ENCODE measurements at places on chromosomes 5 and 9.

DNA sequence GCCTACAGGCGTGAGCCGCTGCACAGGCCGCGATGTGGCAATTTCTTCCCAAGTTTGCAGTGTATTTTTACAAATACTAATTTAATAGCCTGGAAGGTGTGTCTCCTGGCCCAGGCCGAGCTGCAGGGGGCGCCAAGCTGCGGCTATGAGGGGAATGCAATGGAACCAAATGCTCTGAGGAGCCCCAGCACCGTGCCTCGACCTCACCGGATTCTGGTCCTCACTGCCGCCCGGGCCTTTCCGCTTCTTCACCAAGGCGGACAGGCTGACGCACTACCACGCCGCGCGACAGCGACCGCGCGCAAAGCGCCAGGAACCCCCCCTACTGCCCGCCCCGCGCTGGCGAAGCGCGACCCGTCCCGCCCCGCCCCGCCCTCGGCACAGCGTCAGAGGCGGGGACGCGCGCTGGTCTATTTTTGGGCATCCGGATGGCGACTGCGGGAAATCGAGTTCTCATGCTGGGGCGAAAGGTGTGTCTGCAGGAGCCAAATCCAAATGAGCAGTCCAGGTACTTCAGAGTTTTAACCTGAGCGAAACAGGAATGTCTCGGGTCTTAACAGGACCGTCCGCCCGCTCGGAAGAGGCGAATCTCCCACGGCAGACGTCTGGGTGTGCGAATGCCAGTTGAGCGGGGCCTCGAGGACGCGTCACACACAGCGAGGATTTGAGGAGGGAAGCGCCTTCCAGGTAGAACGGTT lies 31.7 kb upstream of the PRXL2C start:
- DNase-seq = peak; percentile 90

DNA sequence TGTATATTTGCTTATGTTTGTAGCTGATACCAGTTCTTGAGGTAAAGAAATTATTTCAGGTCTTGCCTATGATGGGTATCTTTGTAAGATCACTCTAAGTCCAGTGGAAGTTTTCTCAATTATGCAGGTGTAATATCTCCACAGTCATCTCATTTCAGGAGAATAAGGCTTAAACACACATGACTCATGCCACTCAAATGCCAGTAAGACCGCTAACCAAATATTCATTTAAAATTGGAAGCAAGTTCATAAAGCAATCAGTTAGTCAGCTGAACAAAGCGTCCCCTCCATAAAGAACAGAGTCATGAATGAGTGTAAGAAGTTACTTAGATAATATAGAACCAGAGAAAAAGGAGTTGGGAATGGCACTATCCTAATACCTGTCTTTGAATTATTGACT lies 248.7 kb downstream of the LURAP1L start:
- no peak for DNase-seq

GRCh38 chr5:37888476-37888875 lies 48.6 kb upstream of the GDNF start:
- DNase-seq = no peak

GRCh38 chr9:98101868-98102273 lies 17.2 kb downstream of the TRIM14 start:
- DNase-seq = peak; percentile 54

DNA sequence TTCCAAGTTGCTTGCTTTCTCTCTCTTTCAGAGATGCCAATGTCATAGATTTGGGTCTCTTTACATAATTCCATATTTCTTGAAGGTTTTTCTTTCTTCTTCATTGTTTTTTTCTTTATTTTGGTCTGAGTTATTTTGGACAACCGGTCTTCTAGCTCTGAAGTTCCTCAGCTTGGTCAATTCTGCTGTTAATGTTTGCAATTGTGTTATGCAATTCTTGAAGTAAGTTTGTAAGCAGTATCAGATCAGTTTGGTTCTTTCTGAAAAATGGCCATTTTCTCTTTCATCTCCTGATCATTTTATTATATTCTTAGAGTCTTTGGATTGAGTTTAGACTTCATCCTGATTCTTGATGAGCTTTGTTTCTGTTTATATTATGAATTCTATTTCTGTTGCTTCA lies 16.4 kb upstream of the PRDM9 start:
- DNase-seq = no peak
